ENCODE measurements at places on chromosomes 7 and 10.

GRCh38 chr7:13542451-13542850 is 447.0 kb downstream of the ETV1 start:
- no peak for DNase-seq

DNA sequence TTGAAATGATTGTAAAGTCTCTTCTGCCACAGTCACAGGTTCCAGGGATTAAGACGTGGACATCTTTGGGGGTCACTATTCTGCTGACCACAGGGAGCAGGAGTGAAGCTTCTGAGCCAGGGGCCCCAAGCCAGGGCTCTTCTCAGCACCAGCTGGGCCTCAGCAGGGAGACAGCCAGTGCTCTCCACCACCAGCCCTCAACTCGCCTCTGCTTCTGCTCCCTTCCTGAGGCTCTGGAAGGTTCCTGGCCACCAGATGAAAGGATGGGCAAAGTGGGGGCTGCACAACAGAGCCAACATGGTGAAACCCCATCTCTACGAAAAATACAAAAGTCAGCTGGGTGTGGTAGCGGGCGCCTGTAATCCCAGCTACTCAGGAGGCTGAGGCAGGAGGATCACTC is 11.2 kb upstream of the CRYGN start:
- DNase-seq, result no peak

GRCh38 chr7:4762121-4763055 is 13.0 kb upstream of the AP5Z1 start:
- no peak for DNase-seq

GRCh38 chr7:27199849-27200760 is at the start of gene HOXA13:
Gene HOXA13 (minus strand): TSS chr7:27200091. CDS start chr7:27200077, 14 bp downstream.
- DNase-seq, result no peak

DNA sequence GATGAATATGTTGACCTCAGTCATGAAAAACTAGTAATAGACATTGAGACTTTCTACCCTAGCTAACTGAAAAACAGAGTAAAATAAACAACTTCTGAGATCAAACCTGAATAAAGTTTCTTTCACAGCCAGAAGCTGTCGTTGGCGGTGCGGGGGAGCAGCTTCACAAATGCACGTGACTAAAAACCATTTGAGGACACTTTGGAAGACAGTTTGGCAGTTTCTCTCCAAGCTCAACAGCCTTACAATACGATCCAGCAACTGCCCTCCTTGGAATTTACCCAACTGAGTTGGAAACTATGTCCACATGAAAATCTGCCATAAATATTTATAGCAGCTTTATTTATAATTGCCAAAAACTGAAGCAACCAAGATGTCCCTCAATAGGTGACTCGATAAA is 63.1 kb downstream of the CYTH3 start:
- DNase-seq, result no peak

DNA sequence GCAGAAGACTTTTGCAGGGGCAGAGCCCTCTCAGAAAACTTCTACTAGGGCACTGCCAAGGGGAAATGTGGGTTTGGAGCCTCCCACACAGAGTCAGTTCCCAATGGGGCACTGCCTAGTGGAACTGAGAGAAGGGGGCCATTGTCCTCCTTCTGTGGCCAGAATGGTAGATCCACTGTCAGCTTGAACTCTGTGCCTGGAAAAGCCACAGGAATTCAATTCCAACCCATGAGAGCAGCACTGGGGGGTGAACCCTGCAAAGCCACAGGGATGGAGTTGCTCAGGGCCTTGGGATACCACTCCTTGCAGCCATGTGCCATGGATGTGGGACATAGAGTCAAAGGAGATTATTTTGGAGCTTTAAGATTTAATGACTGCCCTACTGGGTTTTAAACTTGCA is 262.2 kb upstream of the SEMA3C start:
- DNase-seq, result no peak
